ENCODE measurements at places on chromosomes 2 and 18.

DNA sequence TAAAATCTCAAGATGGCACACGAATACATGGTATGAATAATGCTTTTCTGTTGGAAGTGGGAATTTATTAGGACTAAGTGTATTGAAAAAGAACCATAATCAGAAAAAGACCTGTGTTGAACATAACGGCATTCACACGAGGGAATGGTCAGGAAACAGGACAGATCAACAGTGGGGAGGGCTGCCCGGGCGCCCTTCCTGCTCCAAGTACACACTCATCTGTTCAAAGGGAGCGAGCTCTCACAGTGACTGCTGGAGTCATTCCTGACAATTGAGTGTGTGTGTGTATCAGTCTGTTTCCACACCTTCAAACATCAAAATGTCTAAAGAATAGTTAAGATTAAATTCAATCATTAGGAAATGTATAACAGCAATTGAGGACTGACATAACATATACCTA, 167.2 kb downstream of the HDAC4 start:
- DNase-seq: no peak

DNA sequence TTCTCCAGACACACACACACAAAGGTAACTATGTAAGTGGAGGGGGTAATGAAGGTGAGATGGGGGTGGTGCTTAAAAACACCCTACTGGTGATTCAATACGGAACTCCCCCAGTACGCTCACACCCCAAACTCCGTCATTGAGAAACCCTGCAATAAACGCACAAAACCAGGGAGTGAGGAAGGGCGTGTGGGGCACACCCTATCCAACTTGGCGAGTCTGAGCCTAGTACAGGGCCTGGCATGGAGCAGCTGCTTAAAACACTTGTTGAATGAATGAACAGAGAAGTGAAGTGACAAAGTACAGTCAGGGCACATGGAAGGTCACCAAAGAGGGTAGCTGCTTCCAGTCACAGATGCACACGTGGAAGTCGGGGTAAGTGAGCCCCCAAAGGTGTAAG, 146.8 kb upstream of the SMAD2 start:
- DNase-seq: no peak

- no peak for DNase-seq
These were observed 21.7 kb downstream of the KIAA1328 start for GRCh38 chr18:36850527-36851201.

DNA sequence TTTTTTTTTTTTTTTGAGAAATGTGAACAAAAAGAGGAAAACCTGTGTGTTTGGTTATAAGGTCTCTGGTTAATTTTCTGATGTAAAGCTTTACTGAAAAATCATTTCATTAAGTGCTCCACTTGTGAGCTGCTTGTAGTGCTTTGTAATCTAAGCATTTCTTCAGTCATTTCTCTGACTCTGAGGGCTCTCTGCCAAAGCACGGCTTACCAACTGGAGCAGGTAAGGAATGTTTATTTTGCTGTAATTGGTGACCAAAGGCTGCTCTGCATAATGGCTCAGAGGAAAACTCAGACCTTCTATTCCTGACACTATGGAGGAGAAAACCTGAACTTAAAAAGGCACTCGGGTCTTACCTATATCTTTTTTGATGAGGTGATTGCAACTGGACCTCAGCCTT, 848.8 kb downstream of the MBD2 start:
- no peak for DNase-seq

DNA sequence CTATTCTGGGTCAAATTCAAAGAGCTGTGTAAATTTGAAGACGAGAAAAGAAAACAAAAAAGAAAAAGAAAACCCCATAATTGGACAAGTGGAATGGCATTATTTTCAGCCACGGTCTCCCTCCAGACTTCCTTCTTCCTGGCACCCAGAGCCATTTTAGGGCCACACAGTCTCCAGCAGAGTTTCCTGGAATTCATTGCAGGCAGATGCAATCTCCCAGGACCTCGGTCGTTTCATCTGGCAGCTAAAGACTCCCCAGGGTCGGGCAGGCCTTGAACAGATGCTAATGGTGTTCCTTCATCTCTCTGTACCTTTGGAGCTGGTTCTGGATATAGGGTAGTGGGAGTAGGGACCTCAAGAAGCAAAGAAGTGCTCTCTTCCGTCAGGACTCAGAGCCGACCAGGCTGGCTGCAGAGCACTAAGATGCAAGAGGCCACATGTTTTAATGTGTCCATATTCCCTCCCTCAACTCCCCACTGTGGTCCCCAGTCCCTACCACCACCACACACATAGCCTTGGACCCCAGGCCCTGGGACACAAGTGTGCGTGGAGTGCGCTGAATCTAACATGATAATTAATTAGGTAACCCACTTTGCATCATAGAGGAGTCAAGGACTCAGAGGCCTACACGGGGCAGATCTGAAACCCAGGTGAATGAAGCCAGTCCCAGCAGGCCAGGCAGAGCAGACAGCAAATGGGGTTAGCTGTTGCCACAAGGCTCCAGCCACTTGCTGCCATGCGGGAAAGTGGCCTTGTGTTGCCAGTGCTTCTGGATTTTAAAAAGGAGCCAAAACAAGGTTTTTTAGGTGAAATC, 109.3 kb upstream of the ATL2 start:
- no peak for DNase-seq

DNA sequence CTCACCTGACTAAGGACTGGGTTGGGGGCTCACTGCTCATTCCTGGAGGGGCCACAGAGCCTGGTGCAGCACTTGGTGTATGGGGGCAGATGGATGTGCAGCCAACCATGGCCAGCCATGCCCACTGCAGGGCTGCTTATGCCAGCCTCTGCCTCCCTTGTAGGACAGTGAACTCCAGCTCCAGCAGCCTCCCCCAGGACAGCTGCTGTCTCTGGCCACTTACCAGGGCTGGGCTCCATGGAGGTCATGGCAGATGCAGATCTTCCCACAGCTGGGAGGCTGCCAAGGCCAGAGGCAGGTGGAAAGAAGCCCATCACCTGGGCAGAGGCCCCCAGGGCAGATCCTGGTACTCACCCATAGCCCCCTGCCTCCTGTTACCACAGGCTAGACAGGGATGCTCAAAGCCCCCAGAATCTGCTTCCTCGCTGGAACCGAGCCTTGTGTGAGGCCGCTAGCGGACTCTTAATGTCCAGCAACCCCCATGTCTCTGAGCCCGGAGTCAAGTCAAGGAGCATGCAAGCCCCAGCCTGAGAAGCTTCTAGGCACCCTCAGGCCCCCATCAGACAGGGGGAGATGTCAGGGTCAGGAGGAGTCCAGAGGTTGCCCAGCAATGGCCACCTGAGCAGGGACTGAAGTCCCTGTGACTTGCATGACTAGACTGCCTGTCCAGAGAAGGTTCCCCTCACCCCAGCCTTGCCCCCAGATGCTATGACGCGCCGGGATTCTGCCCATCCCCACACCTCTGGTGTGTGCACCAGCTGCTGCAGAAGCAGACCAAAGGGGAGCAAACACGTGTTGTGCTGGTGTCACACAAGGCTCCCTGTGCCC, 123.6 kb downstream of the TWIST2 start:
- no peak for DNase-seq

DNA sequence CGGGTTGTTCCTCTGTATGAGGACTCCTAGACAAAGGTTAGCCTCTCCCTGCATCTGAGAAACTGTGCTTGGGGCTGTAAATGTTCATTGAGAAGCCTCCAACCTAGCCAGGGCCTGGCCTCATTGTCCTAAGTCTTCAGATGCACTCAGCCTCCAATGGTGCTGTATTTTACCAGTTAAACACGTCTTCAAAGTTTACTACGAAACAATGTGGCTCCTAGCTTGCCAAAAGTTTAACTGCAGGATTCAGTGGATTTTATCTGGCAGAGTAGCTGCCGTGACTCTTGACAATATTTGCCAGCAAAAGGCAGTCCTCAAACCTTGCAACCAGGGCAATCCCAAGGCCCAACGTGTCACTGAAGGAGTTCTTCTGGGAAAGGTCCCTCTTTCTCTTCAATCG, 1.1 kb downstream of the PID1 start:
- no peak for DNase-seq

GRCh38 chr2:122329278-122329677, 573.8 kb downstream of the TSN start:
- no peak for DNase-seq

- no peak for DNase-seq
These were observed 74.3 kb downstream of the BCL2L11 start for GRCh38 chr2:111194835-111195621.

GRCh38 chr2:230899786-230900185, 25.3 kb downstream of the GPR55 start:
- DNase-seq: no peak

DNA sequence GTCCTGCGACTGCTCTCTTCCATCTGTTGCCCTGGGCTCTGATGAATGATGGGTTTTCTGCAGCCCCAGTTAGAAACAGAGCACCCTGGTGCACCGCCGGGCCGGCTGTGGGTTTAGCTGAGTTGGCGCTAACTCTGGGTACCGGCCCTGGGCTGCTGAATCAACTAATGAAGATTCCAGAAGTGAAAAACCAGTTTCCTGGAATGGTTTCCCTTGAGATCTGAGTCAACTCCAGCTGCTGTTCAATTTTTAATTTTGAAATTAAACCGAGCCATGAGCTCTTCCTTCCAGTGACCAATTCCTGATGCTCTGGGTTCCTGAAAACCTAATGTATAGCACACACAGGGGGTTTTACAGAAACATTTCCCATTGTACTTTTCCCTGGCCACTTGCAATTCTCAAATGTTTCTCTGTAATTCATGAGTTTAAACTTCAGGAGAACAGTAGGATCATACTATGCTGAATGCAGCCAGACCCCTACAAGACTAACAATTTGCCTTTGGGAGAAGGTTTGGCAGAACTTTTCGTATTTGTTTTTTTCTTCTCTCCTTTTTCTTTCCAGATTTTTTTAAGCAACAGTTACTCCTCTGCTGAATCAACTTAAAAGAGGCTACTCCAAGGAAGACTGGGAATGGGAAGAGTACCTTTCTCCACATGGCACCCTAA, 5.5 kb downstream of the COL6A3 start:
- DNase-seq: no peak

- no peak for DNase-seq
These were observed 829.2 kb downstream of the ERBB4 start for GRCh38 chr2:211709389-211709788.

GRCh38 chr2:231709636-231709980, 1.3 kb downstream of the PTMA start:
- DNase-seq: no peak

DNA sequence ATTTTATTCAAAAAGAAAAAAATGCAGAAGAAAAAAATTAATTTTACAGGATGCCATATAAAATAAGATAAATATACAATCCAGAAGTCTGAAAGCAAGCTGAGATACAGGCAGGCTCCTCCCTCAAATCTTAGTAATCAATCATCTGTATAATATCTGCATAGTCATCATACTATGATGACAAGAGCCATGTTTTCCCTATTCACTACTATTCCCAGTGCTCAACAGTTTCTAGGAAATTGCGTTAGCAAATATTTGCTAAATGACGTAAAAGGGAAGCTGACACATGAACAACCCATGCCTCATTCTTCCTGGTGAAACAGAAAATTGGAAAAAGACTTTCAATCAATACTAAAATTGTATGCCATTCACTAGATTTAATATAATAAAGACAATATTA, 793.2 kb downstream of the SUCLG1 start:
- DNase-seq: no peak

DNA sequence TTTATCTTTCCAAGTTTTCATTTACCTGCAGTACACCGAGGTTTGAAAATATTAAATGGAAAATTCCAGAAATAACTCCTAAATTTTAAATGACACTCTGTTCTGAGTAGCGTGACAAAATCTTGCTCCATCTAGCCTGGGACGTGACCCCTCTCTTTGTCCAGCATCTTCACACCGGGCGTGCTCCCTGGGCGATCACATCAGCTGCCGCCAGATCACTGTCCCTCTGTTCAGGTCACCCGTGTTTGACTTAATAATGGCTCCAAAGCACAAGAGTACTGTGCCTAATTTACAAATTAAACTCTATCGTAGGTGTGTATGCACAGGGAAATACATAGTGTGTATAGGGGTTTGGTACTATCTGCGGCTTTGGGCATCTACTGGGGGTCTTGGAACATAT, 6.1 kb upstream of the TMEM185B start:
- no peak for DNase-seq
